Suprapubic skin (tissue), 4 donors: ENCODE measurements at places on chromosomes 1 and 21. TPM values are rescaled to one million over a fixed set of nuclear protein-coding genes. Genes with fewer than 3 reads are reported as not detected.

DNA sequence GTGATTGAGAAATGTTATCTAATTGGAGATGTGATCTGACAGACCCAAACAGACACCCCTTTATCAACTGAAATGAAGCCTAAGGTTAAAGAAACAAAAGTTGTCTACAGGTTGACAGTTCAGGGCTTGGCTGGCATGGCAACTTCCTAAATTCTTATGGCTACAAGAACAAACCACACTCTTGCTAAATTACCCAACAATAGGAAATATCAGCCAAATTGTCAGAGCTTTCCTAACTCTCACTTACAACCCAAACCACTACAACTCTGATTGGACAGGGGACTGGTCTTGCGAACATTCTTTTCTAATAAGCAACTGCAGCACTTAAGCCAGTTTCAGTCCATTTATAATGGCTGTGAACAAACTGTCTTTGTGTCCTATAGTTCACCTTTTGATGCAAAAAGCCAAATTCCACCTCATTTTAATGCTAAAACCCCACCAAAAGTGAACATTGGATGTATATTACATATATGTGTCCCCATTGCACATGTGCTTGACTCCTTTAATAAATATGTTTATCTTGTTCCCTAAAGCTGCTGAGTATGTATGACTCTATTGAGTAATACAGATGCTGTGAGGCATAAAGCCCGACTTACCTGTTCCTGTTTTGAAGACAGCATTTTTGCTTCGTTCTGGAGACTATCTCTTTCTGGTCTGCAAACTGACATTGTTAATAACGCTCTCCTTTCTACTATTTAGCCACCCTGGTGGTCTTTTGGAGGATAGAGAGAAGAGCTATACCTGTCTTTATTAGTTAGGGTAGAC lies 101.3 kb upstream of the HMCN1 start:
- no peaks in the 10 kb centered on the region for H3K36me3 ChIP-seq
- no peaks in the 10 kb centered on the region for H3K4me1 ChIP-seq
- H3K27ac ChIP-seq = no peak overlapping the region
- H3K27me3 ChIP-seq = no peaks in the 10 kb centered on the region

DNA sequence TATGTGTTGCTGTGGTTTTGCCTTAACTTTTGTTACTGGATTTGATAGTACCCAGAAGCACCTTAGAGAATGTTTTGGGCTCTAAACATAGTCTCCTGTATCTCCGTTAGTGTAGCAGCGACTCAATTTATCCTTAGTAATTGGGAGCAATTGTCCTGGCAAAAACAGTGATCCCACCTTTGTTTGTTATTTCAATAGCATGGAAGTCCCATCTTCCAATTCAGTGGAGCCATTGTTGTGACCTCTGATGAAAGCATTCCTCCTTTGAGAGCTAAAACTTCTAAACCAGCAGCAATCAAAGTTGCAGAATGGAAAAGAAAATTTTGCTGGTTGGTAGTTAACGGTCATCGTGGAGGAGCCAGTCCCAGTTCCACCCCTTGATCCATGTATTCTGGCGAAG lies 34.7 kb downstream of the RTCA start:
- no peak for DNase-seq
- no peak overlapping the region for H3K27ac ChIP-seq
- H3K36me3 ChIP-seq = no peaks in the 10 kb centered on the region

DNA sequence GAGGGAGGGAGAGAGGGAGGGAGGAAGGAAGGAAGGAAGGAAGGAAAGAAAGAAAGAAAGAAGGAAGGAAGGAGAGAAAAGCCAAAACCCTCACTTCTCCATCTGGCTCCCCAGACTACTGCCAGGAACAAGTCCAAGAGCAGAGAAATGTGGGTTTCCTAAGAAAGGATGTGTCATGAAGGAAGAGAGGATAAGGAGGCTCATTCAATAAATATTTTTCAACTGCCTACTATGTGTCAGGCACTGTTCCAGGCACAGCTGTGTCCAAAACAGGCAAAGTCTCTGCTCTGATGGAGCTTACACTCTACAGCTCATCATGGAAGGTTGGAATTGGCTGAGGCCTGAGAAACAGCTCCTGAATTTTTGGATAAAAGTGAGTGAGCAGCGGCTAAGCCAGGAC lies 42.6 kb upstream of the ATP2B4 start:
- H3K36me3 ChIP-seq = no peaks in the 10 kb centered on the region
- H3K4me1 ChIP-seq = no peaks in the 10 kb centered on the region
- no peak for DNase-seq

REG4 gene
- total RNA-seq = not detected

- no peaks in the 10 kb centered on the region for H3K27me3 ChIP-seq
- peak overlapping the region; percentile 44 for H3K4me3 ChIP-seq
- peak overlapping the region; percentile 21 for H3K27ac ChIP-seq
- DNase-seq = no peak
- peaks cover 27% of the 10 kb centered on the region for H3K4me1 ChIP-seq
These were observed 1.8 kb downstream of the CCDC17 start for GRCh38 chr1:45621895-45622523.

- no peaks in the 10 kb centered on the region for H3K27me3 ChIP-seq
- no peaks in the 10 kb centered on the region for H3K36me3 ChIP-seq
- no peak overlapping the region for H3K4me3 ChIP-seq
- peaks cover 16% of the 10 kb centered on the region for H3K4me1 ChIP-seq
These were observed 23.8 kb downstream of the STUM start for GRCh38 chr1:226572325-226572726.

DNA sequence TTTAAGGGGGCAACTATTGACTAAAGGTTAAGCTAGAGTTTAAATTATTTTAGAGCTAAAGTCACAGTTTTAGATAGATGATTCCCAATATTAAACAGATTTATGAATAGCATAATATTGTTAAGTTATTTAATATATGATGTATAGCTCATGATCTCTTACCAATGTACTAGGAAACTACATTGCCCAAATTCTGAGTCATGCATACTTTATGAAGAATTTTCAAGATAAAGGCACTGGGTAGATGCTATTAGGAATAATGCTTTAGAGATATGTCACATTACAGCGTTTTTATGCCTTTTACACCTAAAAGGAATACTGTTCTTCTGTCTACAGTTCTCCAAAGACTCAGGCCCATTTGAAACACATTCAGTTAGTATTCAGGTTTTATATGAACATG lies 215.1 kb downstream of the NCAM2 start:
- no peak for DNase-seq
- H3K4me1 ChIP-seq = no peaks in the 10 kb centered on the region
- no peak overlapping the region for H3K27ac ChIP-seq

DNA sequence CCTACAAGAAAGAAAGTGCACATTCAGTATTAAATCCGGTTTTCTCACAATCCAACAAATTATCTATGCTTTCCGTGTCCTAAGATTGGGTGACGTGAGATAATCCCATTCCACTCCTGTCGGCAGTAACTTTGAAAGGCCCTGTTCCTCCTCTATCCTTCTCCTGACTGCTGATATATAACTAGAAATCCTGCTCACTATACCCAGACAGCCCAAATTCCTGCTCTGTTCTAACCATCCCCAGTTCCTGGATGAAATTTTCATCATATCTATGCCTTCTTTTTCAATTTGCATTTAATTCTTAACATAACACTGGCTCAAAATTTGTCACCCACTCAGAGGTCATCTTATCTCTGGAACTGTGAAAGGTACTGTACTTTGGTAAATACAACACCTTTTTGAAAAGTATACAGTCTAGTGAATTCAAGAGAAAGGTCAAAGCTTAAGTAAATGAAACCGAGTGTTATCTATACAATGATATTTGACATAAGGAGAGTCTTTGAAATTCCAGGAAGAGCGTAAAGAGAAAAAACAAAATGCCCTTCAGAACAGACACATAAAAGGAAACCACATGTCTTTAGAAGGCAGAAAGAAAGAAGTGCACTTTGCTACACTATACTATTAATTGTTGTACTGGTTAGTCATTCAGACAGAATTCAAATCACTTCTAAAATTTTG lies 200.5 kb upstream of the NEGR1 start:
- H3K27me3 ChIP-seq = no peaks in the 10 kb centered on the region
- no peak overlapping the region for H3K4me3 ChIP-seq
- no peaks in the 10 kb centered on the region for H3K4me1 ChIP-seq

- H3K27me3 ChIP-seq = no peaks in the 10 kb centered on the region
- peak overlapping the region; percentile 85 for H3K27ac ChIP-seq
- DNase-seq = no peak
These were observed 26.9 kb downstream of the KIRREL1 start for GRCh38 chr1:158020259-158020885.

- H3K4me3 ChIP-seq = no peak overlapping the region
- DNase-seq = no peak
- no peaks in the 10 kb centered on the region for H3K27me3 ChIP-seq
- H3K36me3 ChIP-seq = no peaks in the 10 kb centered on the region
These were observed 603.7 kb upstream of the CAMK1G start for GRCh38 chr1:208979776-208980175.

CFHR5 gene
- not detected for total RNA-seq

TRIM17 gene
- 2.4 TPM for total RNA-seq

LPGAT1 gene
- 15.8 TPM for total RNA-seq

LHX8 gene
- total RNA-seq = not detected

GRCh38 chr1:27787895-27788294 lies 14.9 kb downstream of the STX12 start:
- no peak overlapping the region for H3K4me3 ChIP-seq
- H3K27ac ChIP-seq = peak overlapping the region; percentile 12
- peaks cover 25% of the 10 kb centered on the region for H3K36me3 ChIP-seq
- DNase-seq = no peak
- peaks cover 55% of the 10 kb centered on the region for H3K4me1 ChIP-seq

GIPC2 gene
- total RNA-seq = 4.5 TPM

C1QC gene
- 6.5 TPM for total RNA-seq

GRCh38 chr1:23116921-23117699 lies 51.5 kb downstream of the LUZP1 start:
- DNase-seq = no peak
- no peak overlapping the region for H3K4me3 ChIP-seq
- H3K36me3 ChIP-seq = no peaks in the 10 kb centered on the region
- no peaks in the 10 kb centered on the region for H3K27me3 ChIP-seq
- no peak overlapping the region for H3K27ac ChIP-seq

- no peak overlapping the region for H3K27ac ChIP-seq
- DNase-seq = no peak
- no peaks in the 10 kb centered on the region for H3K27me3 ChIP-seq
- H3K4me3 ChIP-seq = no peak overlapping the region
These were observed 7.8 kb upstream of the ZFP69 start for GRCh38 chr1:40469327-40469726.
